ENCODE measurements at places on chromosomes 5 and 9. TPM values are rescaled to one million over a fixed set of nuclear protein-coding genes. Genes with fewer than 3 reads are reported as not detected.

- peak; percentile 3 for DNase-seq
- no peaks in the 10 kb centered on the region for H3K36me3 ChIP-seq
- H3K4me1 ChIP-seq: no peaks in the 10 kb centered on the region
- no peak overlapping the region for H3K27ac ChIP-seq
- H3K27me3 ChIP-seq: peaks cover 33% of the 10 kb centered on the region
Measured at GRCh38 chr9:36798350-36799065, 225.8 kb downstream of the MELK start.

Gene LAMC3
- 0.38 TPM for total RNA-seq

Gene ADAMTS6
- 2.1 TPM for total RNA-seq

DNA sequence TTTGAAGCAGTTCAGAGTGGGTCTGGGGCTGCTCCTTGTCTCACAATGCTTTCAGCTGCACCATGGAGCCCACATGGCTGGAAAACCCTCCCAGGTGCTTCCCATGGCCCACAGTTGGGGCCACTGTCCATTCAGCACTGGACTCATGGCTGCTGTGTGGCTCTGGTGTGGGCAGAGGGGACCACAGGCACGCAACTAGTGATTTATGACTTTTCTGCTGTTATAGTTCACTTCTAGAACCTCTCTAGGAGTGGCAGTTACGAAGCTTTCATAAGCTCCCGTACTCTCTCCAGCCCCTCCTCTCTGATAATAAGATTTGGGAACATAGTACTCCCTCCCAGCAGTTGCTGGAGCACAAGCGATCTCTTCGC lies 29.0 kb downstream of the GLRA1 start:
- H3K27me3 ChIP-seq: peaks cover 3% of the 10 kb centered on the region
- no peaks in the 10 kb centered on the region for H3K4me1 ChIP-seq
- no peak for DNase-seq
- H3K27ac ChIP-seq: no peak overlapping the region
- no peaks in the 10 kb centered on the region for H3K36me3 ChIP-seq
- no peak overlapping the region for H3K4me3 ChIP-seq

GRCh38 chr9:87556821-87557220 lies 59.2 kb downstream of the DAPK1 start:
- H3K4me1 ChIP-seq: no peaks in the 10 kb centered on the region
- no peaks in the 10 kb centered on the region for H3K36me3 ChIP-seq
- DNase-seq: no peak

GRCh38 chr5:17212996-17213395 lies 4.4 kb upstream of the BASP1 start:
- 0 out of 2 replicates have a peak, but pooled peaks cover 8% of the 10 kb centered on the region for H3K27me3 ChIP-seq
- no peaks in the 10 kb centered on the region for H3K4me1 ChIP-seq
- no peak for DNase-seq
- no peaks in the 10 kb centered on the region for H3K36me3 ChIP-seq

- peak overlapping the region; percentile 85 for H3K27ac ChIP-seq
- H3K4me1 ChIP-seq: peaks cover 36% of the 10 kb centered on the region
- H3K27me3 ChIP-seq: no peaks in the 10 kb centered on the region
- no peaks in the 10 kb centered on the region for H3K36me3 ChIP-seq
Measured at GRCh38 chr9:108094676-108094993, 605.1 kb upstream of the KLF4 start.

Gene GPR21
- 1.6 TPM for total RNA-seq

Gene CCDC152
- 0.25 TPM for total RNA-seq

DNA sequence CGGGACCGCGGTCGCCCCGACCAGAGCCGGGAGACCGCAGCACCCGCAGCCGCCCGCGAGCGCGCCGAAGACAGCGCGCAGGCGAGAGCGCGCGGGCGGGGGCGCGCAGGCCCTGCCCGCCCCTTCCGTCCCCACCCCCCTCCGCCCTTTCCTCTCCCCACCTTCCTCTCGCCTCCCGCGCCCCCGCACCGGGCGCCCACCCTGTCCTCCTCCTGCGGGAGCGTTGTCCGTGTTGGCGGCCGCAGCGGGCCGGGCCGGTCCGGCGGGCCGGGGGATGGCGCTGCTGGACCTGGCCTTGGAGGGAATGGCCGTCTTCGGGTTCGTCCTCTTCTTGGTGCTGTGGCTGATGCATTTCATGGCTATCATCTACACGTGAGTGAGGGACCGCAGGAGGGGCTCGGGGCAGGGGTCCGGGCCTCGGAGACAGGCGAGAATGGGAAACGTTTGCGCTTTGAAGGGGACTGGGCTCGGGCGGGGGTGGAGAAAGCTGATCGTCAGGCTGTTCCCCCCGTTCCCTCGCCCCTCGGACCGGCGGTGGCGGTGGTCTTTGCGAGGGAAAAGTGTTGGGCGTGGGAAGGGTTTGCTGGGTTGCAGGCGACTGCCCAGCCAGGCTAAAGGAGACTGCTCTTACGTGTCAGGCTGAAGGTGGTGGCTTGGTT lies 457 bp downstream of the UGCG start:
- H3K4me1 ChIP-seq: peaks cover 59% of the 10 kb centered on the region
- no peaks in the 10 kb centered on the region for H3K36me3 ChIP-seq
- DNase-seq: no peak
- H3K27me3 ChIP-seq: no peaks in the 10 kb centered on the region
- peak overlapping the region; percentile 76 for H3K4me3 ChIP-seq

- no peaks in the 10 kb centered on the region for H3K4me1 ChIP-seq
- DNase-seq: no peak
- H3K27me3 ChIP-seq: no peaks in the 10 kb centered on the region
- H3K4me3 ChIP-seq: no peak overlapping the region
- no peaks in the 10 kb centered on the region for H3K36me3 ChIP-seq
Measured at GRCh38 chr5:23223846-23224245, 283.6 kb upstream of the PRDM9 start.

DNA sequence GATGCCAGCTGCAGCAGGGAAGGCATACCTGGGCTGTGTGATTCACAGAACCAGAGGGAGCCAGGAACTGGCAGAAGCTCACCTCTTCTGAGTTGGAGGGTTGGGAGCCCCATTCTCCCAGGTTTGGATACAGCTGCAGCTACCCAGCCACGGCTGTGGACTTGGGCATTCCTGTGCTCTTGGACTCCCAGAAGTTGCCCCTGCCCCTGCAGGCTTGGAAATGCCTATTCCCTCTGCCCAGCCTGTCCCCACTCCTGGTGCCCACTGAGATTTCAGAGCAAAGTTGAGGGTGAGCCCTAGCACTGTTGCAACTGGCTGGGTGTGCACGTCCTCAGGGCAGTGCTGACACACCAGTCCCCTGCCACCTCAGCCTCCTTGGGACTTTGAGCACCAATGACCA lies 489.7 kb downstream of the SLCO4C1 start:
- no peak for DNase-seq
- H3K27ac ChIP-seq: no peak overlapping the region
- H3K4me3 ChIP-seq: no peak overlapping the region
- no peaks in the 10 kb centered on the region for H3K4me1 ChIP-seq
- H3K27me3 ChIP-seq: no peaks in the 10 kb centered on the region
- H3K36me3 ChIP-seq: no peaks in the 10 kb centered on the region

DNA sequence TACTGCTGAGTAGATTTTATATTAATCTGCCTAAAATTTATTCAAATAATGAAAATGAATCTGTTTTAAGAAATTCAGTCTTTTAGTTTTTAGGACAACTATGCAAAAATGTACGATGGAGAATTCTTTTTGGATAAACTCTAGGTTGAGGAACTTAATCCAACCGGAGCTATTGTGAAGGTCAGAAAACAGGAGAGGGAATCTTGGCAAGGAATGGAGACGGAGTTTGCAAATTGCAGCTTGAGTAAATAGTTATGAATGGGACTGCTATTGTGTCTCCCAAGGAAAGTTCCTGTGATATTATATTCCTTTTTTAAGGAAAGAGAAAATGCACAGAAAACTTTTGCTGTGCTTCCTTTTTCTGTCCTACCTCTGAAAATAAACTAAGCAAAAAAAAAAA lies 67.9 kb downstream of the IQGAP2 start:
- DNase-seq: no peak
- H3K27me3 ChIP-seq: no peaks in the 10 kb centered on the region

DNA sequence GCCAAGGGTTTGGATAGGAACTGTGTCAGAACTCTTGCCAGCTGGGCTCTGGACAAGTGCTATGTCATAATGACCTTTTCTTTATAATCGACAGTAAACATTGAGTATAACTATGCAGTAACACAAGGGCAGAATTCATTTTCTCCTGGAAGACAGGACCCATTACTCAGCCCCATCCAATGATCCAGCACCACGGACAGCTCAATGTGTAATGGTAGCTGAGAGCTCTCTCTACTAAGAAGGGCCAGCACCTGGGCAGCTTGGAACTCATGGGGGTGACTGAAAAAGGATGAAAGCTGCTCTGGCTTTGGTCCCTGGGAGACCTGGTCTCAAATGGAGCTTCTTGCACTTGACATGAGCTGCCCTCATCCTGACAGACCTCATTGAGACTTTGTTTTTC lies 347.8 kb downstream of the TRIM32 start:
- no peak for DNase-seq
- H3K4me1 ChIP-seq: no peaks in the 10 kb centered on the region
- H3K36me3 ChIP-seq: no peaks in the 10 kb centered on the region
- no peak overlapping the region for H3K4me3 ChIP-seq

- H3K4me3 ChIP-seq: no peak overlapping the region
- DNase-seq: no peak
- H3K4me1 ChIP-seq: no peaks in the 10 kb centered on the region
- H3K36me3 ChIP-seq: no peaks in the 10 kb centered on the region
Measured at GRCh38 chr5:14876095-14876494, 4.5 kb upstream of the ANKH start.

GRCh38 chr5:181042722-181043121 lies 2.7 kb downstream of the BTNL9 start:
- no peaks in the 10 kb centered on the region for H3K36me3 ChIP-seq
- no peak for DNase-seq
- H3K27me3 ChIP-seq: peaks cover 90% of the 10 kb centered on the region
- no peaks in the 10 kb centered on the region for H3K4me1 ChIP-seq

GRCh38 chr9:76734716-76735115 lies 29.5 kb upstream of the PCA3 start:
- H3K27me3 ChIP-seq: peaks cover 54% of the 10 kb centered on the region
- H3K27ac ChIP-seq: no peak overlapping the region
- DNase-seq: no peak
- no peaks in the 10 kb centered on the region for H3K4me1 ChIP-seq
- no peak overlapping the region for H3K4me3 ChIP-seq

Gene IL4
- total RNA-seq: not detected

DNA sequence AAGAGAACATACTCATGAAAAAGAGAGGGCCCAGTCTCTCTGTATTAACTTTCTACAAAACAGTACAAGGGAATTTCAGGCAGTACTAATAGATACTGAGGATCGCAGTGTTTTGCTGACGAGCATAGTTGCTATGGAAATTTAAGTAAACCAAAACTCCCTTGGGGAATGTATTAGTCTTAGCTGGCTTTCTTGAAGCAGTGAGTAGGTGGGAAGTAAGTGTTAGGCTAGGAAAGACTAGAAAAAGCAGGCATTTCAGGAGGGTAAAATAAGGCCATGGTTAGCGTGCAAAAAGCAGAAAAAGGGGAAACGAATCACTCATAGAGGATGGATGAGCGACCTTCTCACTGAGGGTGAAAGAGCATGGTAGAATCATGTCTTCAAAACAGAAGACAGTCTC lies 84.3 kb upstream of the ACTBL2 start:
- no peak for DNase-seq
- H3K27me3 ChIP-seq: no peaks in the 10 kb centered on the region
- no peaks in the 10 kb centered on the region for H3K4me1 ChIP-seq
- no peak overlapping the region for H3K27ac ChIP-seq
- no peak overlapping the region for H3K4me3 ChIP-seq

DNA sequence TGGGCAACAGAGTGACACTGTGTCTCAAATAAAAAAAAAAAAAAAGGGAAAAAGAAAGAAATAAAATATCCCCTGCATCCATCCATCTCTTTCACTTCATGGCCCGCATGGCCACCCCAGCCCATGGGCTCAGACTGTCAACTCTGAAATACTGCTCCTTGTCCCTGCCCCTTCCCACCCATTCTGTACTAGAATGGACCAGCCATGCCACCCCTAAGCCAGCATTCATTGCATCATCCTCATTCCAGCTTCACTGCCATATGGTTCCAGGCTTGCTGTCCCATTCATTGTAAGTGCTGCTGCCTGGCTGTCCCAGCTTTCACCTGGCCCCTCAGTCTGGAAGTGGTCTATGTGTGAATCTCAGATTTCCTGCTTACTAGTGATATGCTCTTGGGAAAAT lies 46.2 kb downstream of the SPRY4 start:
- peaks cover 47% of the 10 kb centered on the region for H3K4me1 ChIP-seq
- no peak overlapping the region for H3K27ac ChIP-seq
- no peak for DNase-seq
- H3K4me3 ChIP-seq: no peak overlapping the region

Gene UGT3A1
- not detected for total RNA-seq

Gene LECT2
- not detected for total RNA-seq

Gene C5orf46
- total RNA-seq: 1.0 TPM

Gene LRRC26
- total RNA-seq: 2.3 TPM

Gene PCDHB11
- total RNA-seq: not detected

DNA sequence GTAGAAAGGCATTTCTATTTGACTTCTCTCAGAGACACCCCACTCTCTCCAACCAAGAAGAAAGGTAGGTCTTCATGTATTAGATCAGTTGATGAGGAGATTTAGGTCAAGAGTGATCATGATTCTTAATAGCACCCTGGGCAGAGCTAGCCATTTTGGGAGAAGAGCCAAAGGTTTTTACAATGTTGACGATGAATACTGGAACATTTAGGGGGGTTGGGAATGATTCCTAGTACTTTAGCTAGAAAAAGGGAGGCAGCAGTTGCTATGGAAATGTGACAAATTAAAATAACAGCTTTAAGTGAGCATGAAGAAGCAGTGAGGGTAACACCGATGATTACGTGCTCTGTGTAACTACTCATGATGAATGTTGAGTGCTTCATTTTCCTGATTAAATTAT lies 9.5 kb upstream of the RPS23 start:
- H3K36me3 ChIP-seq: no peaks in the 10 kb centered on the region
- no peaks in the 10 kb centered on the region for H3K4me1 ChIP-seq
- no peak overlapping the region for H3K27ac ChIP-seq
- no peak overlapping the region for H3K4me3 ChIP-seq
- H3K27me3 ChIP-seq: no peaks in the 10 kb centered on the region
- no peak for DNase-seq

- H3K36me3 ChIP-seq: no peaks in the 10 kb centered on the region
- no peak for DNase-seq
- no peaks in the 10 kb centered on the region for H3K4me1 ChIP-seq
- no peaks in the 10 kb centered on the region for H3K27me3 ChIP-seq
Measured at GRCh38 chr5:32869216-32869615, 158.1 kb downstream of the NPR3 start.

Data from PC-9 (cell line).